ENCODE measurements at places on chromosomes 4 and X. TPM values are rescaled to one million over a fixed set of nuclear protein-coding genes. Genes with fewer than 3 reads are reported as not detected.

Gene ENPP6
- total RNA-seq = not detected

Gene STBD1
- total RNA-seq = 3.6 TPM

Gene GYPB
- not detected for total RNA-seq

- no peak for DNase-seq
These were observed 320.7 kb upstream of the CLNK start for GRCh38 chr4:11005300-11005699.

GRCh38 chr4:149264093-149264733 is 551.4 kb downstream of the IQCM start:
- DNase-seq = no peak
